ENCODE measurements at places on chromosomes 12 and 14.

GRCh38 chr12:65823513-65824375 lies 539 bp upstream of the HMGA2 start:
- DNase-seq = no peak

DNA sequence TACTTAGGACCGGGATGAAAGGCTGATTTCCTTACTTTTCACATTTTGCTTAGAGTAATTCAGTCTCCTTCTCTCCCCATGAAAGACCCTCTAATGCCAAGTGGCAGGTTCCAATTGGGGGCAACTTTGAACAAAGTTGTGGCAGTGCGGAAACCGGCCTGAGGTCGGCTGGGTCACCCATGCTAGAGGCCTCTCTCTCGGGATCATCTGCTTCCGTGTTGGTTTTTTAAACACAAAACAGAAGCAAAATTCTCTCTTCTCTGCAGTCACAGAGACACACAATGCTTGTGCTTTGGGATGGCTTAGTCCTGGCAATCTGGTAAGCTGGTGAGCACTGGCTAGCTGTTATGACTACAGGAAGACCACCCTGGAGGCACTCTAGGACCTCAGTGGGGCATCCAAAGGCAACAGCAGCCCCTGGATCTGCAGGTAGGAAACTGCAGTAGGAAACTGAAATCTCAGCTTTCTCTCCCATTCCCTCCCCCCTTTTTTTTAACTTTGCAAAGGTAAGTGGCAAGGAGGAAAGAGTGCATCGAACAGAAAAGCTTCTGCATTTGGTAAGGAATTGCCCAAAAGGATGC lies 102.1 kb downstream of the BCL11B start:
- no peak for DNase-seq

DNA sequence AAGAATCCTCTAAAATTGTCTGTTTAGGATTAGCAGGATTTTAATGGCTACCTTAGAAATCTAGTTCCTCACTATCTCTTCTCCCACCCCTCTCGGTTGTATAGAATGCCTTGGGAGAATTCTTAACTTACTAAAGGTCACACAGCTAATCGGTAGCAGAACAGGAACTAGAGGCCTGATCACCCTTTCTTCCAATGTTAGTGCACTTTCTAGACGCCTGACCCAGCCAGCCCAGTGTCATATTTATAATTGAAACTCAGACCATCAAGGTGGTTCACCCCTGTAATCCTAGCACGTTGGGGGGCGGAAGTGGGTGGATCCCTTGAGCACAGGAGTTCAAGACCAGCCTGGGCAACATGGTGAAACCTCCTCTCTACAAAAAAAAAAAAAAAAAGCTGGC lies 1.7 kb downstream of the TIGAR start:
- no peak for DNase-seq

GRCh38 chr12:94584377-94584776 lies 66.0 kb downstream of the TMCC3 start:
- no peak for DNase-seq

GRCh38 chr12:91620992-91621391 lies 438.4 kb upstream of the DCN start:
- DNase-seq = no peak

DNA sequence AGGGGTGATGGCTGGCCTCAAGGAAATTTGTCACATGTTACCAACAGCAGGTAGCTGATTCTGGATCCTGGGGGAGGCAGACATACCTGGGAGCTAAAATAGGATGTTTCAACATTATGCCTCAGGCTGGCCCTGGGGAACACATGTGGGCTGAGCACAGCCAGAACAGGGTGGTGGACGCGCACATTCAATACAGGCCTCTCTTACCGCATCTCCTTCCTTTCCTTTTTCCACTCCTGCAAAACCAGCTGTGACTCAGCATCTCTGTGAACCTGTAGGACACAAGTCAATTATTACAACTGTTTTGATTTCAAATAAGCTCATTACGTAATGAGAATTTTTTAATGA lies 61.0 kb downstream of the NT5DC3 start:
- no peak for DNase-seq

- no peak for DNase-seq
Observed at GRCh38 chr12:9405886-9406563, 197.8 kb upstream of the PZP start.

DNA sequence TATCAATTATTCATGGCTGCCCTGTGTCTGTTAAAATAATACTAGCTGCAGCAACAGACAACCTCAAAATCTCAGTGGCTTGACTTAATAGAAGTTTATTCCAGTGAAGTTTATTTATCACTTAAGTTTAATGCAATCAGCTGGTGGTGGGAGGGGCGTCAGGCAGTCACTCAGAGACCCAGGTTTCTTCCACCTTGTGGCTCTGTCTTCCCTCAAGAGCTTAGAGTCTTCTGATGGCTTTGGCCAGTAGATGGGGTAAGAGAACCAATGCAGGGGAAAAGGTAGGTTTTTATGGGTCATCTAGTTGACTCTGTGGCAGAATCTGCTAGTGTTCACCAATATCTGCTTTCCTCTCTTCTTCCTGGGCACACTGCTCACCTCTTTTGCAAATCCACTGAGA lies 668.9 kb downstream of the AACS start:
- DNase-seq = no peak

- no peak for DNase-seq
Observed at GRCh38 chr12:132622437-132623071, 4.0 kb downstream of the P2RX2 start.

GRCh38 chr12:76113800-76114757 lies 29.6 kb upstream of the NAP1L1 start:
- no peak for DNase-seq

DNA sequence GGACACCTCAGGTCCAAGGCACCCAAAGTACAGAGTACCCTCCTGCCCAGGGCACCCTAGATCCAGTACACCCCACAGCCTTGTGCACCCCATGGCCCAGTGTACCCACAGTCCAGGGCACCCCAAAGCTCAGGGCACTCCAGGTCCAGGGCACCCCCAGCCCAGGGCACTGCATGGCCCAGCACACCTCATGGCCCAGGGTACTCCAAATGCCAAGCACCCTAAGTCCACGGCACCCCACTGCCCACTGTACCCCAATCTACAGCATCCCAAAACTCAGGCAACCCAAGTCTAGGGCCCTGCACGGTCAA lies 6.0 kb downstream of the JAG2 start:
- DNase-seq = no peak

GRCh38 chr14:85087201-85087600 lies 442.7 kb upstream of the FLRT2 start:
- no peak for DNase-seq

- DNase-seq = no peak
Observed at GRCh38 chr12:52232674-52233461, at the start of gene KRT7. Gene KRT7, plus strand, starts transcription at chr12:52233243. Its CDS starts 54 bp downstream, at chr12:52233297.

GRCh38 chr14:88007608-88008007 lies 2.7 kb downstream of the GPR65 start:
- no peak for DNase-seq

DNA sequence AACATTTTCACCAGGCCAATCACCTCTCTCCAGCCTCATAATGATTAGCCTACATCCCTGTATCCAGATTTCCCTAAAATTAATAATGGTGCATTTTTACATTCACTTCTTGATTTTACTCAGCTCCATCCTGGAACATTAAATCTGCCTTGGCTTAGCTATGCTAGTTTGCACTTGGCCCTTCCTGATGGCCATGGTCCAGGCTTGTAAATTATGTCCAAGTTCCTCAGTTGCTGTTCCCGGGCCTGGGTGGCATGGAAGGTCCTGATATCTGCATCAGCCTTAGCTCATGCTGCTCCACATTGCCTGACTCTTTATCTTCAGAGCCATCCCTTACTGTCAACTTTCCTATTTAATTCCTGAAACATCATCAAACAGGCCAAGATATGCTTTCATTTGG lies 11.1 kb upstream of the METTL17 start:
- no peak for DNase-seq

DNA sequence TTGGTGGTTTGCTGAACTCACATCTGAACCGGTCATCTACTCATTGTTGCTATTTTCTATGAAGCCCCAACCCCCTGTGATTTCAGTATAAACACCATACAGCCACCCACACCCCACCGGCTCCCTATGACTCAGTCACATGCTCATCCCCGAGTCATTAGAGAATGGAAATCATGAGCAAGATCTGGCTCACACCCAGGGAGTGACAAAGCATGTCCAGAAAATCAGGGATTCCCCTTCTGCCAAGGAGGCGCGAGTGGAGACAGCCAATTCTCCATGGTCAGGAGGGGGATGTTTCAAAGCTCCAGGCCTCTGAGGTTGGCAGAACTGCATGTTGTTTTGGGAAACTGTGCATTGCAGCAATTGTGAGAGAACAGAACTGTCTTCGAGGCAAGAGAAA lies 657.5 kb upstream of the TBX3 start:
- DNase-seq = no peak

GRCh38 chr14:61589691-61590581 lies 105.4 kb upstream of the HIF1A start:
- no peak for DNase-seq

DNA sequence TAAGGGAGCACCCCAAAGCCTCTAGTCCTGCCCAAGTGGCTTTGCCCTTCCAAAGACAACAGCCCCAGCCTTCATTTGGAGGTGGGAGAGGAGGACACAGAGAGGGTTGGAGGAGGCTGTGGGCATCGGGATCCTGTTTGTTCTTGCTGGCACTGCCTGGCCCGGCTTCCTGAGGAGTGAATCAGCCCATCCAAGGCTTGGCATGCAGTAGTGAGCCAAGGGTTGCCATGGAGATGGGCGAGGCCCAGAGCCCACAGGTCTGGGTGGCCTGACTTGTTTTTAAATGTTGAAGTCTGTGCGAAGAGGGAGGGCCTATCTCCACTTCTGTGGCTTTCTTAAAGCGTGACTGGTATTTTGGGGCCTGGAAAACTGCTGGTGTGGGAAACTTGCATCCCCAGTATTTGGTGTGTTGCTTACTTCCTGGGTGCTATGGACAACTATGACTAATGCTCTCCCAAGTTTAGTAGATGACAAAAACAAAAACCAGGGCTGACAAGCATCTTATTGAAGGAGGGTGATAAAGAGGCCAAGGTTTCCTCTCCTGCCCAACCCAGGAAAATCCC lies 15.8 kb downstream of the CD9 start:
- DNase-seq = no peak

- no peak for DNase-seq
Observed at GRCh38 chr14:55121628-55122439, 7.2 kb upstream of the LGALS3 start.

GRCh38 chr14:82886670-82887069 lies 1353.0 kb upstream of the SEL1L start:
- no peak for DNase-seq

DNA sequence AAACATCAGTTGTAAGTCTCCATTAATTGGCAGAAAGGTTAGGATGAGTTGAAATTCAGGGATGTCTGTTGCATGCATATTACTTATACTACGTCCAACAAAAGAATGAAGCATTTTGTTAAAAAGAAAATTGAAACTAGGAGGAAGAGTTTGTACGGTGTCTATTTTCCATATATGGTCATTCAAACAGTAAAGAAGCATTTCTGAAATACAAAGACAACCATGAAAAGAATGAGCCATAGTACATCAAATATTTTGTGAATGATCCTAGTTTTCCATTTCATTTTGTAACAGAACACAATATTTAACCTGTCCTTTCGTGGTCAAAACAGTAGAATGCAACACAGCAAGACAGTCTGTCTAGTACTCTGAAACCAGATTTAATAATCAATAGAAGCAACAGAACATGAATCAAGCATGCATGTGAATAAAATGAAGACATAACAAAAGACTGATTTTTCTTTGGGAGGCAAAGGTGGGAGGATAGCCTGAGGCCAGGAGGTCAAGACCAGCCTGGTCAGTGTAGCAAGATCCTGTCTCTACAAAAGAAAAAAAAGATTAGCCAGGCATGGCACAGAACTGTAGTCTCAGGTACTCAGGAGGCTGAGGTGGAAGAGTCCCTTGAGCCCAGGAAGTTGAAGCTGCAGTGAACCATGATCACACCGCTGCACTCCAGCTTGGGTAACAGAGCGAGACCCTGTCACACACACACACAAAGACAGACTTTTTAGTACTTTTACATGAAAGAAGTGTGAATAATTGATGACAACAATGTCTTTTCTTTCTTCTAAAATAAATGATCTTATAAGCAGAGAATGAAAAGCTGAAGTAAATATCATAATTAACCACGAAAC lies 156.0 kb downstream of the LRIG3 start:
- no peak for DNase-seq

DNA sequence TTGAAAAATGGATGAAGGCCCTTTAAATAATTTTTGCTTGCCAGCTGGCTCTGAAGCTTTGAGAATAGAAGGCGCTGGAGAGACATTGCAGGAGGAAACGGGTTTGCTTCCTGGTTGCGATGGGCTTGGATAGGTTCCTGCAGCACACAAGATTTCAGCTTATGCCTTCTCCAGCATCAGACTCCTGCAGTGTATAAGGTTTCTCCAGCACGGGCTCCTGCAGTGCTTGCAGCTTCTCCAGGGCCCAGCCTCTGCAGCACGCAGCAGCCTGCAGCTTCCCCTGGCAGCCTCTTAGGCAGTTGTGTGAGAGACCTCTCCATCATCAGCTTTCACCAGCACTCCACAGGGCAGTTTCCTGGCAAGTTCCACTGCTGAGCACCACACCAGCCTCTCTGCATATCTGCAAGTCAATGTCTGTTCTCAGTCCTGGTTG lies 78.7 kb upstream of the ZDHHC17 start:
- DNase-seq = no peak

DNA sequence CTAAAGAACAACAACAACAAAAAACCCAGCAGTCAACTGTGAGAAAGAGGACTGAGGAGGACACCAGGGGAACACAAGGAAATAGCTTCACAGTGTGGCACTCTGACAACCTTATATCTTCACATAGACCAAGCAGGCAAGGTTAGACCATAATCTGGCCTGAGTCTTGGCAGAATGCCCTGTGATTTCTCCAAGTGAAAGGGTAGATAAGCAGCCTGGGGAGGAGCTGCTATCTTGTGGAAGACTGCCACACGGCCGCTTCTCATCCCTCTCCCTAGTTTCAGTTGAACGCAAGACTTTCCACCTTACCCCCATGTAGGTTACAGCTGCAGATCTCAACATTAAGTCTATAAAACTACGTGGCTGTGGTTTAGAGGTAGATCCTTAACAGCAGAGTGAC lies 3.7 kb downstream of the SLC25A21 start:
- no peak for DNase-seq

DNA sequence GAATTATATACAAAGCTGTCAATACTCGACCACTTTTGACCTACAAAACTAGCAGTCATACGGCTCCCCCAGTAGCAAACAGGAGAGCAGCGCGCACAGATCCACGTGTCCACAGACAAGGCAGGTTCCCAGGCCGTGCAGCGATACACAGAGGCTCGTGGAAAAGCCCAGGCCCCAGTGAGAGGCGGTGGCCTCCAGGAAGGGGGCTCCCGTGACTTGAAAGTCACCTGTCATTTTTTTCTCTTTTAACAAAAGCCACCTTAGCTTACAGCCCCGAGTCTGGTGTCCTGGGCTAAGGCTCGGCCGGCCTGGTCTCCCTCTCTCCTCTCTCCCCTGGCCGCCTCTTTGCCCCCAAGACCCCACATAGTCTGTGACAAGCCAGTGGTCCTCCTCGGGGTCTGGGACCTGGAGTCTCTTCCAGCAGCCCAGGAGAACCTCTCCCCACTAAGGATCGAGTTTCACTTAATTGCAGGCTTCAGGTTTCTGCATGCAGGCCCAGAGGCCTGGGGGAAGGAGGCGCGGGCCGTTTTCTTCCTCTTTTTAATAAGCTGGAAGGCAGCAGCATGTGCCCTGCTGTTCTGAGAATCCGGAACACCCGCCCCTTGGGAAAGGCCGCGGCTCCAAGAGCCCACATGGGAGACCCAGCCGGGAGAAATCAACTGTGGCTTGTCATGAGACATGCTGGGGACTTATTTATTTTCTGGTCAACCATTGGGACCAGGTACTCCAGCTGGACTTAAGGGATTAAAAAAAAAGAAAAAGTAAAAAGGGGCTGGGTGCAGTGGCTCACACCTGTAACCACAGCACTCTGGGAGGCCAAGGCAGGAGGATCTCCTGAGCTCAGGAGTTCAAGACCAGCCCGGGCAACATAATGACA lies 15.9 kb downstream of the NCOR2 start:
- no peak for DNase-seq
